ENCODE measurements at places on chromosomes 7 and 10.

GRCh38 chr7:129778770-129779601, 167.5 kb downstream of the NRF1 start:
- no peak for DNase-seq

- no peak for DNase-seq
These were observed 22.3 kb upstream of the GDI2 start for GRCh38 chr10:5835446-5836095.

DNA sequence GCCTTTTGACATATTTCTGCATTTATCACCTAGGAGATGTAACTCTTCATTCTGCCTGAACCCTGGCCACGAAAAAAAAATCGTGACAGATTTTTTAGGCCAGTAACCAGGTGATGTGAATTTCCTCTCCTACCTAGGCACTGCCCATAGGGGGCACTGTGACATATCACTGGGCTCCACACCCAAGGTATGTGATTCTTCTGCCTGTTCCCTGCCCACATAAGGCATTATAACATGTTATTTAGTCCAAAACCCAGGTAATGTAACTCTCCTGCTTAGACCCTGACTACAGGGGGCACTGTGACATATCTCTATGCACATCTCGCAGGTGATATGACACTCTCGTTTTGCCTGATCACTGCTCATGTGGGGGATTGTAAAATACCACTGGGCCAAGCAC, 29.5 kb upstream of the ZNF107 start:
- no peak for DNase-seq

DNA sequence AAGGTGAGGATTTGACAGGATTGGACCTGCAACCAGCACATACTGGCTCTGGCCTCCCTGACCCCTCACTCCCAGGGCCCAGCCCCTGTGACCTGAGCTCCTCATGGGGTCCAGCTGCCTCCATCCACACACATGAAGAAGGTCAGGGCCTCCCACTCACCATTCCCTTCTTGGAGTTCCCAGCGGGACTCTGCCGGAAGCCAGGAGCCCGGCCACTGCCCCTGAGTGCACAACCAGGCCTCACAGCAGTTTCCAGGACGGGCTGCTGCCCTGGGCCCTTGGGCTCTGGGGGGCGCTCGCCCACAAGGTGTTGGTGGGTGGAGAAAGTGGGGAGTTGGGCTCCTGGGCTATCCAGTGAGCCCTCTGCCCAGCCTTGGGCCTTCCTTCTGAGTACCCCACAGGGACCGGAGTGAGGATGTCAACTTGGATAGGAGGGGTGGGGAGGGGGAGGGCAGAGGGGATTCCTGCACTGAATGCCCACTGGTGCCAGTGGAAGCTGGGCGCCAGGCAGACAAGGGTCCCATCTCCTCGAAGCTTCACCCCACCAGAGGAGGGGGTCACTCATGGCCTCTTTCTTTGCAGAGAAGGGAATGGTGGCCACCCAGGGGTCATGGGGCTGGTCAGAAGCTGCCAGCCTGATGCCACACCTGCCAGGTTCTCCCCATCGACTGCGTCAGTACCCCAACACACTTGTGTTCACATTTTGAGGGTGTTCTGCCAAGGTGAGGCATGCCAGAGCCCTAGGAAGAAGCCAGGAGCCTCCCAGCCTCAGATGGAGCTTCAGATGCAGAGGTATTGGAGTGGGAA, 115.3 kb downstream of the PTPN20 start:
- no peak for DNase-seq

DNA sequence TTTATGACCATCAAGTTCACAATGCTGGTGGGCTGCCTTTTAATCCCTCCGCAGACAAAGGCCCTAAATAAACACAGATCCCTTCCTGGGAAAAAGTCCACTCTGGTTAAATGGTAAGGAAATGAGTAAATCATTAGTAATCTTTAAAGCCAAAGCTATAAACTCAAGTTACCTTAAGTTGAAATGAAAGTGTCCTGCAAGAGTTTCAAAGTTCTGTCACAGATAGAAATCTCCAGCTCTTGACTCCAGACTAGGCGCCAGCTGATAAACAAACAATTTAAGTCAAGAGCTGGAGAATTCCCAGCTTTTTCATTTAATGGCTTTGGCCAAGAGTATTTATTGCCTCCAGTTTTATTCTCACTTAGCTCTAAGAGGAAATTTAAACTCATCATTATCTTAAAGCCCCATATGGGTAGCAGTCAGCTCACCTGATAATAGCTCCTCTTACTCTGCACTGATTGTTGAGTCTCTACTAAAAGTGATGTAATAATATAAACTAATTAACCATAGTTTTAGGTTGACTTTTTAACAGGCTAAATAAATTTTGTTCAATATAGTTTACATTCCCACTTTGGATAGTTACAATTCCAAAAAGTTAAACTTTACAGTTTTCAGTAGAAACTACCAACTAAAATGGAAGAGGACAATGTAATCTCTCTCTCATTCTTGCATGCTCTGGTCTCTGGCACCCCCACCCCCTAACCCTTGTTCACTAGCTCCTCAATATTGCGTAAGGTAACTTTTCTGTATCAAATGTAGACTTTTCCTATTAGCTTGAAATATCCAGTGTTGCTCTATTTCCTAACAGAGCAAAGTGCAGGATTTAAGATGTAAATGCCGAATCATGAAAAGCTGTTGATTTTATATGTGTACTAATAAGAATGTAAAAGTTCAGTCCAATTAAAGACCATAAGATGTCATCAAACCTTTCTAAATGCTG, 56.1 kb downstream of the HIBADH start:
- DNase-seq: no peak

GRCh38 chr10:78337646-78338391, 304.2 kb downstream of the RPS24 start:
- no peak for DNase-seq

Data from stimulated activated CD8-positive, alpha-beta memory T cell treated with anti-CD3 and anti-CD28 coated beads, Interleukin-7, amount 100 ng/mL, for 24 hours (primary cell).